Breast epithelium (tissue), 4 donors: ENCODE measurements at places on chromosomes 7 and 10.

GRCh38 chr10:110774069-110775019 lies 97.4 kb upstream of the PDCD4 start:
- DNase-seq = no peak

- no peak for DNase-seq
Measured at GRCh38 chr7:138324941-138325340, 135.1 kb upstream of the TRIM24 start.

- DNase-seq = no peak
Measured at GRCh38 chr10:87931836-87932230, 68.4 kb downstream of the PTEN start.

GRCh38 chr7:76515999-76516443 lies 5.7 kb downstream of the UPK3B start:
- DNase-seq = no peak

- DNase-seq = no peak
Measured at GRCh38 chr7:90877201-90877600, 281.1 kb downstream of the CDK14 start.

DNA sequence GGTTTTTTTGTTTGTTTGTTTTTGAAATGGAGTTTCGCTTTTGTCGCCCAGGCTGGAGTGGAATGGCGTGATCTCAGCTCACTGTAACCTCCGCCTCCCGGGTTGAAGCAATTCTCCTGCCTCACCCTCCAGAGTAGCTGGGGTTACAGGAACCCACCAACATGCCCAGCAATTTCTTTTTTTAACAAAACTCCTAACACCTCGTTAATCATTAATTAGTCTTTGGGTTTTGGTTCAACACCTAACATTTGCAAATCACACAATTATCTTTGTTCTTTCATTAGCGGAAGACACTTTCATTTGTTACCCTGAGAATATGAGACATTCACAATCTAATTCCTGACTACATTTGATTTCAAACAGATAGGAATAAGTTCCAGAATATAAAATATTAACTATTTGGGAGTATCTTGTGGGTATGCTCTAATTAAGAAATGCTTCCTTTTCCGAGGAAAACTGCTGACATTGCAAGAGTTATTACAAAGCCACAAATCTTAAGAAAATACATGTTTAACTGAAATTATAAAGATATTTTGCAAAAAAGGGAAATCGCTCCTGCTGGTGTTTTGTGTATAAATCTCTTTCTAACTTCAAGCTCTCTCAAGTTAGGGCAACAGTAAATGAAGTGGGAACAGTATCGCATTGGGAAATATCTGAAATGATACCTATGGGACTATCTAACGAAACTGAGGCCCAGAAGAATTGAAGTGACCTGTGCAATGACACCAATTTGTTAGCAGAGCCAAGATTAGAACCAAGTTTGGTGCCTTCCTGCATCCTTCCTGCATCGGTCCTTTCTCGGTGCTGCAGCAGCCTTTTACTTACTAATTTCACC lies 1.2 kb upstream of the LSM8 start:
- DNase-seq = no peak

DNA sequence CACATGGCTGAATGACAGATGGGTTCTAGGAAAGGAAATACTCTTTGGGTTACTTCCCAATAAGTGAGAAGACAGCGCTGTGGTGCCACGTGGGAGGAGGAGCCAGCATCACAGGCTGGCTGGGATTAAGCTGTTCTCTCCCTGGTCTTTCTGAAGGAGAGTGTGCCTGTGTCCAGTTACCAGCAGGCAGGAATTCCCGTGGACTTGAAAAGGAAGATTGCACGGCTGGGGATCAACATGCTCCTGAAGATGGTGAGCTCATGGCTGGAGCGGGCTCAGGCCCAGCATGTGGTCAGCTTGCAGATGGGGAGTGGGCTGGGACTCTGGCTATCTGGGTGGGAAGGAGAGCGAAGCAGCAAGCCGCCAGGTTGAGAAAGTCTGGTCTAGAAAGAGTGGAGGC lies 8.1 kb downstream of the ADCK2 start:
- DNase-seq = no peak

- no peak for DNase-seq
Measured at GRCh38 chr10:88114368-88114767, 250.9 kb downstream of the PTEN start.

- DNase-seq = no peak
Measured at GRCh38 chr7:73442903-73443500, 9.4 kb downstream of the FZD9 start.

- no peak for DNase-seq
Measured at GRCh38 chr7:144035385-144035784, 13.4 kb upstream of the OR2A5 start.

- DNase-seq = no peak
Measured at GRCh38 chr7:16817536-16817935, 12.7 kb upstream of the AGR2 start.

- DNase-seq = peak; percentile 43
Measured at GRCh38 chr10:43231523-43232078, 35.3 kb downstream of the RASGEF1A start.

DNA sequence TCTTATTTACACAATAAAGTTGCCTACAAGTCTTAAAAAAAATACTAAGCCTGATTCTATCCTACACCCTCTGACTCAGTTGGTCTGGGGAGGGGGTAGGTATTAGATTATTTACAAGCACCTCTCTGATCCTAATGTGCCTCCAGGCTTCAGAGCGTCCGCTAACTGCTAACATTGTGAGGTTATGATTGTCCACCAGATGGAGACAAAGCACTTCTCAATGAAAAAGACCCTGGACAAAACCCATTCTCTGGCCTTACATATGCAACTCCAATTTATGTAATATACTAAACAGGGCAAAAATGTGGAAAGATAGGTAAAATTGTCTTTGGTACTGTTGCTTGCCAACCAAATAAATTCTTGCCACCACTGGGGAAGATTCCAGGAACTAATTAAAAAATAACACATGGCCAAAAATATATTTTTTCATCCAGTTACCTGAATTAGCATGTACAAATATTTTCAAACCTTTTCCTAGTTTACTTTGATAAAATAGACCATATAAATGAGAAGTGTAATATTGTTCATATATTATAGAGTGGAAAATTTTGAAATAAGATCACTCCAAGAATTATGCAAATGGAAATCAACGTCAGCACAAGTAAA lies 92.4 kb downstream of the KIF20B start:
- DNase-seq = no peak

DNA sequence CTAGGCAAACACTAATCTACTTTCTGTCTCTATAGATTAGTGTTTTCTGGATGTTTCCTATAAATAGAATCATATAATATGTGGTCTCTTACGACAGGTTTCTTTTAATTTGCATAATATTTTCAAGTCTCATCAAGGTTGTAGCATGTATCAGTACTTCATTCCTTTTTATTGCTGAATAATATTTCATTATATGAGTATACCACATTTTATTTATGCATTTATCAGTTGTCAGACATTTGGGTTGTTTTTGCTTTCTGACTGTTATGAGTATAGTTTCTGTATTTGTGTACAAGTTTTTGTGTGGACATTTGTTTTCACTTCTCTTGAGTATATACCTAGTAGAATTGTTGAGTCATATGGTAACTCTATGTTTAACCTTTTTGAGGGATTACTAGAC lies 48.2 kb downstream of the SHOC2 start:
- no peak for DNase-seq

DNA sequence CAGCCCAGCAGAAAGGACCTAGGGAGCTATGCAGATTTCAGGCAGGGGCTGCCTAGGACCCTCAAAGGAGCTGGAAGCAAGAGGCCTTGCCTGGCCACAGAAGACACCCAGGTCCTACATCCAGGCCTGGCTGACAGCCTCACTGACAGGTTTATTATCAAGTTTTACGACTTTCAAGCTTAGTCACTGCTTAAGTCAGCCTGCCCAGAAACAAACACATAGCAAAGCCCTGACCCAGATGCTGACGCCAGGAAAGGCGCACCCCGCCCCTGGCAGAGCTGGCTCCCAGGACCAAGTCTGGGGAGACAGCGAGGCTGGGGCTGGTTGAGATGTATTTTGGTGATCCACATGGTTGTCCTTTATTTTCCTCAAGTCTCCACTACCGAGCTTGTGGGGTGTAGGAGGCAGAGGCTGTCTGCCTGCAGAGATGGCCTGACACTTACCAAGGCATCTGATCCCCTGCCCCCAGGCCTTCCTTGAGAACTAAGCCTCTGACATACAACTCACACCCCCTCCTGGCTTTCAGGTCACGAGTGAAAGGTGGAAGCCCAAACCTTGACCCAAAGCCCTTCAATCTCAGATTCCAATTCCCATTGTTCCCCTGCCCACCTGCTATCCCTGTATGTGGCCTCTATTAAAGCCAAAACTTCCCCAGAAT lies 80.7 kb upstream of the EMX2 start:
- no peak for DNase-seq

DNA sequence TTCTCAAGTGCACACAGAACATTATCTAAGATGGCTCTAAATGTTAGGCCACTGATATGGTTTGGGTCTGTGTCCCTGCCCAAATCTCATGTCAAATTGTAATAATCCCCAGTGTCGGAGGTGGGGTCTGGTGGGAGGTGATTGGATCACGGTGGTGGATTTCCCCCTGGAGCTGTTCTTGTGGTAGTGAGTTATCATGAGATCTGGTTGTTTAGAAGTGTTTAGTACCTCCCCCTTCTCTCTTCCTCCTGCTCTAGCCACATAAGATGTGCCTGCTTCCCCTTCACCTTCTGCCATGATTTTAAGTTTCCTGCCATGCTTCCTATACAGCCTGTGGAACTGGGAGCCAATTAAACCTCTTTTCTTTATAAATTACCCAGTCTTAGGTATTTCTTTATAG lies 11.2 kb upstream of the GSTK1 start:
- DNase-seq = no peak

DNA sequence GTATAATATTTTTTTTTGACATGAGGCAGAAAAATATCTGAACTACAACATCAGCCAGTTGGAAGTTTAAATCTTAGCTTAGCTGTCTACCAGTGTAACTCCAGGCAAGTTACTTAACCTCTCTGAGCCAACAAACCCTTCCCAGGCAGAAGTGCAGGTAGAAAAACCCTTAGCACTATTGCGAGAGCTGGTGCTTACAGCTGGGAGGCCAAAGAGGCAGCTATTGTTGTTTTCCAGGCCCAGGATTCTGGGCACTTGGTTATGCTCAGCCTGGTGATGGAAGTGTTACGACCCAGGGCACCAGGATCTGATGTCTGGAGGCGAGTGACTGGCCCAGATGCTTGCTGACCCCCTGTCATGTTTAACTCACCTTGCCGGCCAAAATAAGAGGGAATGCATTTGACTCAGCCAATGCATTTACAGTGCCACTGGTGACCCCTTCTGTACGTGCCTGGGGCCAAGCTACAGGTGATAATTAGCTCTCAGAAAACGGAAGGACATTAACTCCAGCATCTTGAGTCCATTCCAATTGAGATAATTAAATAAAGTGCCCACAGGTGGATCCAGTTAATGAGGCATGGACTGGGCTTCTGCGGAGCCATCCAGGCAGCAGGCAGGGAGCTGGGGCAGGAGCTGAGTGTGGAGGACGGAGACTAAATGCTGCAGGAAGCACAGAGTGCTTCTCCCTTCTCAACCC lies 126.5 kb upstream of the HABP2 start:
- DNase-seq = no peak

GRCh38 chr7:39624935-39625694 lies 1.7 kb downstream of the RALA start:
- no peak for DNase-seq

GRCh38 chr7:94367949-94368348 lies 26.7 kb upstream of the COL1A2 start:
- DNase-seq = no peak

GRCh38 chr7:28088032-28088431 lies 92.6 kb downstream of the JAZF1 start:
- no peak for DNase-seq

DNA sequence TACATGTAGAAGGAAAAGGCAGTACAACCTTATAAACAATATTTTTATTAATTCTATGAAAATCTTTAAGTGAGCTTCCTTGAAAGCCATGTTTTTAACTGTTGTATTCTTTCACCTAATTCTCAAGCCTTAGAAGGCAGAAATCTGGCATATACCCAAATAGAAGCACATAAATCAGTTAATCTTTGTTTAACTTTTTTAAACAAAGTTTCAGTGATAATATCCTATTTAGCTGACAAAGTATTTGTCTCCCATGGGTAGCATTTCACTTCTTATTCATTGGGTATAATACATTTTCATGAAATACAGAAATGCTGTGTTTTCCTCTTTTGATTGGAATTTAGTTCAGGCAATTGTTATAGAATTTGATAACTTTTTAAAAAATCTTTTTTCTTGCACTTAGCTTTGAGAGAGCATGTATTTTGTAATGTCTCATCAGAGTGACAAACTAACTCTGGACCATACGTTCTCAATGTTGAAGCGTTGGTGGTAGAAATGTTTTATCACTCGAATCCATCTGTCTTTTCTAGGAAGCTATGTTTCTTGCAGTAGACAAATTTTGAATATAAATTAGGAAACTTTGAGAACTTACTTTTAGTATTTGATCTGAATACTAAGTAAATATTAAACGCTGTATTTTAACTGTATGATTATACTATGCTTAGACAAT lies 78.1 kb downstream of the CREM start:
- no peak for DNase-seq

DNA sequence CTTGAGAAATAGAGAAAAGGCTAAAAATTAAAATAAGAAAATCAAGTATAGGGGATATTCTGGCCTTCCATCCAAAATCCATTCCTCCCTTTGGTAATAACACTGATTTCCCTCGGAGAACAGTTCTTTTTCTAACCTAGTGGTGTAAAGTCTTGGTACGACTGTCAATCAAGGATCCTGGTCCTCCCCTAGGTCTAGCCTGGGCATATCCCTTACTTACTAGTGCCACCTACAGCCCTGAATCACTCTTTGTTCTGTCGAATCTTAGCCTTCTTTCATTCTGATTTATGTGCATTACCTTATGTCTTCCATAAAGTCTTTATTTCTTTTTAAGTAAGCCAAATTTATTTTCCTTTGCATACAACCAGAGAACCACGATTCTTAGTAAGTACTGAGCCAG lies 298.7 kb upstream of the LRRTM3 start:
- no peak for DNase-seq
